ENCODE measurements at places on chromosomes 13 and 19.

GRCh38 chr13:62193919-62194318 is 778.3 kb upstream of the PCDH20 start:
- DNase-seq = no peak

DNA sequence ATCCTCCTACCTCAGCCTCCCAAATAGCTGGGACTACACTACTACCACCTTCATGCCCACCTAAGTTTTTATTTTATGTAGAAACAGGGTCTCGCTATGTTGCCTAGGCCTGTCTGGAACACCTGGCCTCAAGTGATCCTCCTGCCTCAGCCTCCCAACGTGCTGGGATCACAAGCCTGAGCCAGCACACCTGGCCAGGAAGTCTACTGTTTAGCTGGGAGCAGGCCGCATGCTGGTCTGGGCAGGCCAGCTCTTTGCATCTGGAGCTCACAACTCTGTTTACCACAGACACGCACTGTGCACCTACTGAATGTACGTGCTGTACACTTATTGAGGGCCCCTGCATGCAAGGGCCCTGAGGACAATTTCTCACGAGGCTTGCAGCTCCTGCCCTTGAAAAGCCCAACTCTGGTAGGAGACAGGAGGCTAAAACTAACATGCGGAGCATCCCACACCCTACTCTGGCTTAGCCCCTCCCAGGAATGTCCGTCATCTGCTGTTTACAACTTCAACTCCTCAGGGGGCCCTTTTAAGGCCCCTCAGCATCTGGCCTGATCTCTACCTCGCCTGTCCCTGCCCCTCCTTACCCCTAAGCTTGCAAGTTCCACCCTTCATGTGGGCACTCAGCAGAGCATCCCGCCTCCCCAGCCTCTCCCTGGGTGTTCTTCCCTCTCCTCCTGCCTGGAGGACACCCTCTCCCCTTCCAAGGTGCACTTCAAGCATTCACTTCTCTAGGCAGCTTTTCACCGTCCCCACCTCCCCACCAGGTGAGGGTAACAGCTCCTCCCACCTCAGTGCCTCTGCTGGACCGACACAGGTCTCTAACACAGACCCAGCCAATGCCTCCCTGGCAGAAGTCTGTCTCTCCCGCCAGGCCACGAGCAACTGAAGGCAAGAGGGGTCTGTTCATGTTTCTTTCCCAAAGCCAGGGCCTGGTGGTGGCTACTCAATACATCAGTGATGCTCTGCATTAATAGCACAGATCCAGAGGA is 114.2 kb upstream of the UQCRFS1 start:
- DNase-seq = no peak

GRCh38 chr13:90919153-90919552 is 428.3 kb upstream of the MIR17HG start:
- DNase-seq = no peak

GRCh38 chr13:91955546-91956355 is 557.3 kb downstream of the GPC5 start:
- DNase-seq = peak; percentile 37

- DNase-seq = peak; percentile 64
Measured at GRCh38 chr13:110363010-110363409, 55.9 kb downstream of the COL4A2 start.

DNA sequence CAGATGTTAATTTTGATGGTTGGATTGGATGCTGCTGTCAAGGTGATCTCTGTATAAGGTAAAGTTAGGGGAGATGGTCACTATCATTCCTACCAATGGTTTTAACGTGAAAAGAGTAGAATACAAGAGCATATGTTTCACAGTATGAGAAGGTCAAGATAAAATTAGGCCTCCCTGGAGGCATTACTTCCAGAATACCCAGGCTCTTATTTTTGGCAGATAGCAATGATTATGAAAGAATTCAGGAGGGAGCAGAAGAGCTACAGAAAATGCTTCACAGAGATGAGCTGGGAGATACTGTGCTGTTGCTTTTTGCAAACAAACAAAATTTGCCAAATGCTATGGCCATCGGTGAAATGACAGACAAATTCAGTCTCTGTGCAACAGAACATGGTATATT is 547.5 kb upstream of the SPRY2 start:
- DNase-seq = no peak

Data from H9 (cell line).